ENCODE measurements at places on chromosomes 16 and 17. TPM values are rescaled to one million over a fixed set of nuclear protein-coding genes. Genes with fewer than 3 reads are reported as not detected.

Gene HMOX2
- total RNA-seq, result 58.8 TPM

Gene TEX19
- not detected for total RNA-seq

Gene ARHGAP44
- total RNA-seq, result not detected

Gene PAFAH1B1
- total RNA-seq, result 149 TPM

Gene VASN
- 0.55 TPM for total RNA-seq

Gene YPEL2
- total RNA-seq, result 44.0 TPM

Gene MT3
- not detected for total RNA-seq

Gene AKAP10
- total RNA-seq, result 41.1 TPM

Gene OGFOD3
- total RNA-seq, result 16.5 TPM

Gene C1QTNF8
- not detected for total RNA-seq

Gene PRSS27
- 1.4 TPM for total RNA-seq

Gene MAP2K6
- 16.3 TPM for total RNA-seq

Gene KRTAP3-3
- not detected for total RNA-seq

Gene HAS3
- total RNA-seq, result 3.0 TPM

Gene KCNG4
- not detected for total RNA-seq

Gene GPR139
- not detected for total RNA-seq

Gene PRCD
- total RNA-seq, result not detected

Gene REXO5
- total RNA-seq, result not detected

Gene MT1M
- not detected for total RNA-seq

Gene PRRT2
- total RNA-seq, result 3.4 TPM

Gene SULT1A4
- total RNA-seq, result 1.0 TPM

Gene GCGR
- total RNA-seq, result not detected

Gene SULT1A3
- 28.8 TPM for total RNA-seq

Gene TNP2
- not detected for total RNA-seq

Gene MATCAP1
- 19.7 TPM for total RNA-seq

Gene KCNH6
- not detected for total RNA-seq

Gene ALOX15
- total RNA-seq, result 0.13 TPM

Gene TMC7
- not detected for total RNA-seq

Gene JPH3
- not detected for total RNA-seq
